ENCODE measurements at places on chromosomes 4 and X.

DNA sequence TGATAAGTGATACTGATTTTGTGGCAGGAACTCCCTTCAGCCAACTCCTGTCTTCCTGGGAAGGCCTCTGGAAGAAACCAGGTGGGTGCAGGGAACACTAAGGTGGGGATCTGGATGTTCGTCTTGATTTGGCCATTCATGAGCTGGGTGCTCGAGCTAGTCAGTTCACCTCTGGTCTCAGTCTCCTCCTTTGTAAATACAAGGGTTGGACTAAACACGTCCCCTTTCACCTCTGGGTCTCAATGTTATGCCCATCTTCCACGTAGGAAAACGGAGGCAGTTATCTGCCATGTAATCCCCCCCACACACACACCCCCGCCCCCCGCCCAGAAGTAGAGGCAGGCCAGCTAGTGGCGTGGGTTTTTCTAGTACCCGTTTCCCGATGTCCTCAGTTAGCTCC lies 4.1 kb upstream of the RS1 start:
- DNase-seq = no peak

- DNase-seq = no peak
Measured at GRCh38 chr4:41561244-41561643, 23.3 kb downstream of the LIMCH1 start.

DNA sequence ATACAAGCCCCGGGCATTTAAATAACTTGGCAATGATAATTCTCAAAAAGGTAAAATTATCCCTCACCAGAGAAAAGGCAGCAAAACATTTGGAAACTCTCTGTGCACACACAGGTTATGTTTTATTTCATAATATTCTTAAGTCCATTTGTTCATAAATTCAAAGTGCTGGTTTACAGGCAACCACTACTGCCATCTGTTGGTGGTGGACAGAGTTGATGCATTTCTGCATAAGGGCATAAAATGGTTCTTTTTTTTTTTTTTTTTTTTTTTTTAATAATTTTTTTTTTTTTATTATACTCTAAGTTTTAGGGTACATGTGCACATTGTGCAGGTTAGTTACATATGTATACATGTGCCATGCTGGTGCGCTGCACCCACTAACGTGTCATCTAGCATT lies 31.5 kb upstream of the IL21 start:
- DNase-seq = no peak

DNA sequence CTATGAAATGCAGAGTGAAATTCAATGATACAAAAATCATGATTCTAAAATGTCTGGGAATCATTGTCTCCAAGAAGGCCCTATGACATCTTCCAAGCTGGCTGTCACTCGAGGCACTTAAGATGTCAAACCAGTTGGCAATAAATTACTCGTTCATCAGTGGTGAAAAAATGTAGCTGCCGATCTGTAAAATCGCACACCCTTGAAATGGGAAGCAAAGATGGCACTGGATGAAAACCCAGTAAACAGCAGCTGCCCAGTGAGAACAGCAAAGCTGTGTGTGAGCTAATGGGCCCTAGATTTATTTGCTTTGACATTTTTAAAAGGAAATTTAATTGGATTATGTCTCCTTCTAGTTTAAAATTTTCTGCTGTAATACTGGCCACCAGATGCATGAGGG lies 181.9 kb upstream of the NDP start:
- no peak for DNase-seq

DNA sequence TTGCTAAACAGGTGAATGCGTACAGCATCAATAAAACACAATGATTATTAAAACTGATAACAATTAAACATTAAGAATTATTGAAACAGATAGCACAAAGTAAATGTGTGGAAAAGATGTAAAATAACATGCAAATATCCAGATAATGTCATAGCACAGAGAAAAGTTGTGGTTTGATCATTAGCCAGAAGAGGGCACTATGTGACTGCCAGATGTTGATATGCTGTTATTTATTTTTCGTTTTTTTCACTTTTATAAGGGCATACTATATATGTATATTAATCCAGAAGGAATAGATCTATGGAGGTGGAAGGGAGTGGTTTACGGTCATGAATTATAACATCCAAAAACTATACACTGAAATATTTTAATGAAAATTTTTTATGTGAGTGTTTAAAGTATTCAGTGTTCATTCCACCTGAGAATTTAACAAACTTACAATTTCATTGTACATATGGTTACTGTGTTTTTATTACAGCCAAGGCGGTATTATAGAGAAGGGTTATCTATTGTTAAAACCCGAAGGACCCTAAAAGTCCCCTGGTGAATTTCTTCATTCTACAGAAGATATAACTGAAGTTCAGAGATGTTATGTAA lies 211.9 kb upstream of the UGT8 start:
- DNase-seq = no peak

DNA sequence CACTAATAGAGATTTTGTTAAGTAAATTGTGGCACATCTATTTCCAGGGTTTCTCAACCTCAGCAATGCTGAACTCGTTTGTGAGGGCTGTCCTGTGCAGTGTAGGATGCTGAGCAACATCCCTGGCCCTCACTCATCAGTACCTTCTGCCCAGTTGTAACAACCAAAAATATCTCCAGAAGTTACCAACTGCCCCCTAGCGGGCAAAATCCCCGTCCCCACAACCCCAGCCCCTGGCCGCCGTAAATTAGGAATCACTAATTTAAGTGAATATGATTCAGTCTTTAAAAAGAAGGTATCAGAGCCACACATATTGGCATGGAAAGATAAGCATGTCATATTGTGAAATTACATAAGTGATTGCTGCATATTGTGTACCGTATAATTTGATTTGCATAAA lies 123.4 kb downstream of the ASB9 start:
- DNase-seq = no peak

- no peak for DNase-seq
Measured at GRCh38 chr4:146342600-146343192, 128.4 kb downstream of the REELD1 start.

DNA sequence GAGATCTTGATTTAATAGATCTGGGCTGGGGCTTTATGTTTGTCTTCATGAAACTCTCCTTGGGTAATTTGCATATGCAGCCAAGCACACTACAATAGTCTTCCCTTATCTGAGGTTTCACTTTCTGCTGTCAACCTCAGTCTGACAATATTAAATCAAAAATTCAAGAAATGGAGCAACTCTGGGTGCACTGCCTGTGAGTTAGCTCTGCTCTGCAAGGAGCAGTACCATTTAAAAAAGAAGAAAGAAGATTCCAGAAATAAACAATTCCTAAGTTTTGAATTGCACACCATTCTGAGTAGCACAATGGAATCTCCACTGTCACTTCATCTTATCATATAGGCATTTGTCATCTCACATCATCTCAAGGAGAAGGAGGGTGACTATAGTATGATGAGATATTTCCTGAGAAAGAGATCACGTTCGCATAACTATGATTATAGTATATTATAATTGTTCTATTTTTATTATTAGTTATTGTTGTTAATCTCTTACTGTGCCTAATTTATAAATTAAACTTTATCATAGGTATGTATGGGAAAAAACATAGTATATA lies 9.4 kb downstream of the FNIP2 start:
- no peak for DNase-seq

DNA sequence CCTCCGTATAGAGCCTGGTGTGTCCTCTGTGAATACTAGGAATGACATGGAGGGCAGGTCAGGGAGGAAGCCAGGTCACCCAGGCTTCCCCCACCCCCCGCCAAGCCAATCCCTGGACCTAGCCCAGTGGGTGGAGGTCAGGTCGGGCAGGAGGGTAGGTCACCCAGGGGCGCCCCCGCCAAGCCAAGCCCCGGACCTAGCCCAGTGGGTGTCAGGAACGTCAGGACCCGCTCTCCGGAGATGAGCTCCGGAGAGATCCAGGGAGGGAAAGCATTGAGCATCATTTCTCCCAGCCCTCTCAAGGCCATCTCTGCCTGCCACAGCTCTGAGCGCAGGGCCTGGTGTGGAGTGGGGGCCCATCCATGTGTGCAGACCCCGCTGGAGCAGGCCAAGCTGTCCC lies 48.6 kb downstream of the WFS1 start:
- DNase-seq = no peak

DNA sequence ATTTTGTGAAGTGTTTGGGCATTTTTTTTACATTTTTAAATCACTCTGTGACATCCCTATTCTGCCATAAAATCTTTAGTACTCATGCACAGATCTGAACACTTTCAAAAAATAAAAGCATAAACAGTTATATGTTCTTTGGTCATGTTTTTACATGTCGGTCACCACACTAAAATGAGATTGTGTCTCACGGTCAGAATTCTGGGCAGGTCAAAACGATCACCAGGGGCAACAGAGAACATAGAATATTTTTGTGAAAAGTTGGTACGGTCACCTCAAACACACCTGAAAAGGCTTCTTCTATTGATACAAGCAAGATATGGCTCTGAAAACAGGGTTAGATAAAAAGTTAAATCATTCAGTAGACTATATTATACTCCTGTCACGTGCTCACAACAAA lies 189.1 kb downstream of the PDGFC start:
- DNase-seq = no peak

DNA sequence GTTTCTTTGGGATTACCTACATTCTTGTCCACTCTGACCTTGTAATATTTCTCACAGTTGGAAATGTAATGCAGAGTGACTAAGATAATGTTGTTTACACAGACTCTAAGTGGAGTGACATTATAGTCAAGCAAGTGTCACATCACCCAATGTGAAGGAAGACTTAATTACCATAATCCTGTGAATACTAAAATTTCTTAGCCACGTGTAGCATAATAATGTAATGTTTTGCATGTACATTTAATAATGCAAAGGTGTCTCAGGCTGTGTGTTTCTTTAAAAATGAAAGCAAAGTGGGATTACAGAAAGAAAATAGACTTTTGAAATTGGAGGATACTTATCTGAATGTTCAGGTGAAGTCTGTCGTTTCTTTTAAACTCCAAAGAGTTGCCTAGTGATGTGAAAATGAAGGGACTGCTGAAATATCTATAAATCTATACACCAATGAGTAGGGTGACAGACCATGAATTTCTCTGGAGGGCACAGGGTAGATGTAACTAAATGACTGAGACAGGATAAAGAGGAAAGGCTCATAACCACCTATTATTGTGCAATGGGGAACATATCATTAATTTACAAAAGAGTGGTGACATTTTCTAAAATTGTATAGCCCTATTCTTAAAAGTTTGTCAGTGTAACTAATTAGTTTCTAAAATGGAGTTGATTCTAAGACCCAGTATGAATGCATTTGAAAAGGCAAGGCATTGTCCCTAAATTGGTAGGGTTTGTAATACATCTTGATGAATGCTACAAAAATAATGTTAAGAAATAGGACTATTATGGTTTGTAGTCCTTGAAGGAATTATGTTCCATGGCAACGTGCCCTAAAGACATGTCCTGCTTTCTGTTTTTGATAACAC lies 235.7 kb downstream of the DACH2 start:
- DNase-seq = no peak

GRCh38 chr4:89482926-89483595 lies 175.5 kb upstream of the GPRIN3 start:
- DNase-seq = no peak

Data from spleen (tissue), 13 donors.